WTC11 (cell line): ENCODE measurements at places on chromosomes 6 and 20. TPM values are rescaled to one million over a fixed set of nuclear protein-coding genes. Genes with fewer than 3 reads are reported as not detected.

MYL9 gene
- 52.5 to 57.7 TPM (median 54.7 TPM) in 3 replicates for total RNA-seq

HEY2 gene
- 10.6 to 12.3 TPM (median 11.5 TPM) in 3 replicates for total RNA-seq

C2 gene
- 1.3 TPM in 3 replicates for total RNA-seq

FAM217A gene
- total RNA-seq: not detected in 3 replicates

DNA sequence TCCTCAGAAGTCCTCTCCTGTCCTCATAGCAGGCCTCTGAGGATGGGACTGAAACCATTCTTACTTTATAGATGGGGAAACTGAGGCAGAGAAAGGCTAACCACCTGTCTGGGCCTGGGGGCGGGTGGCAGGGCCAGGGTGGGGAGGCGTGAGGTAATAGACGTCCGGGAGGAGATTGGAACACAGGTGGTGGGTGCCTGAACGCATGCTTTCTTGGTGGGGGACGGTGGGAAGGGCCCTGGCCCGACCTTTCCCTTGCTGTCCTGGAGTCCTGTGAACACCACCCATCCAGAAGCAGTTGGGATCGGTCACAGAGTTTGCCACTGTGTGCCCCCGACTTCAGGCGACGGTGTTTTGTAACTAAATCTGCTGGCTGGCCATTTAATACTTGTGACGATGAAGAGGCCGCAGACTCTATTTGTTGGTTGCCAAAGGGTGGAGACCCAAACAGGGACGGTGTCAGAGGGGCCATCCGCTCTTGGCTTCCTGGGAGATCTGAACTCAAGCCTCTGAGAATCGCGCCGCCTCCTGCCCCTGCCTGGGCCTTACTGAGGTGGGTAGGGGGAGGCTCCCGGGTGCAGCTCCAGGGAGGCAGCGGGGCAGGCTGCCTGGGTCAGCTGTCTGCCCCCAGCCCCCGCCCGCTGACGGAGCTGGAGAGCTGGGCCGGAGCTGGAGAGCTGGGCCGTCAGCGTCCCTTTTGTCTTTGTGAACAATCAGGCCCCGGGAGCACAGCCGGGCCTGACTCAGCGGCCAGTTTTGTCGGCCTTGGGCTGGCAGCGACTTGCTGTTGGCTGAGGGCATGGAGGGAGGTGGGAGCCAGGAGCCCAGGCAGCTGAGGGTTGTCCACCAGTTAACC is 4.1 kb downstream of the RBM38 start:
- DNase-seq: no peak

- no peak for DNase-seq
Measured at GRCh38 chr20:63777614-63778013, 38.0 kb downstream of the SLC2A4RG start.

- DNase-seq: no peak
Measured at GRCh38 chr6:113597231-113597583, 259.9 kb upstream of the MARCKS start.

DNA sequence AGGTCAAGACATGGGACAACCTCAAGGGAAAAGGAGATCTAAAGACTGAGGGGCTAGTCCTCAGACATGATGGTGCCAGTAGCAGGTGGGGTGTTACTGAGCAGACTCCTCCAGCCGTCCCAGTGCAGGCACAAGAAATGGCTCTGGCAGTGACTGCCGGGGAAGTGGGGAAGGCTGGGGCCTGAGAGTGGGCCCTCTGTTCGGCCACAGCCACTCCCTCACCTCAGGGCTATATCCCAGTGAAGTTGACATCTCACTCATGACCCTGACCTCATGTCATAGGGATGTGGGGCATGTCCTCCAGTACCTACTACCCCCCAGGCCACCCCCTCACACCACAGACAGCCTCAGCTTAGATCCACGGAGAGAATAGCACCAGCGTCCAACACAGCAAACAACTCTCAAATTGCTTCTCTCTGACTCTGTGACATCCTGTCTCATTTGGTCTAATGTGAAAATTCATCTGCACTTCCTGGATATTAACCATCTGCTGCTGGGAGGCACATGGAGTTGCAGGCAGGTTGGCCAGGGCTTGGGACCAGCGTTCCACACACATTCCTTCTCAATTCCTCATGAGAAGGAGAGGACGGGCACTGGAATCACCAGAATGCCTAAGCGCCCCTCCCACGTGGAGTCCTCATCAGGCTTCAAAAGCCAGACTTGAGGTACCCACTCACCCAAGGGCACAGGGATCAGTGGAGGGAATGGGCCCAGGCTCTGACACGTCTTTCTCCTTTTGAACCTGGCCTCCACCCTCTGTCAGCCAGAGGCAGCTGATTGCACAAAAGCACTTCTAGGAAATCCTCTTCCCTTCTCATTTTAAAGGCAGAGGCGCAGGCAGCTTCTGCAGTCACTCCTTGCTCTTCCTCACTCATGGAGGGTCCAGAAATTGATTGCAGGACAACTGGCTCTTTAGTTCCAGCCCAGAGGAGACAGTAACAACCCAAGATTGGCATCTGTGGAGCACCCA is 163.6 kb upstream of the CST7 start:
- no peak for DNase-seq
